Stimulated activated CD8-positive, alpha-beta memory T cell treated with anti-CD3 and anti-CD28 coated beads, Interleukin-4, amount 100 ng/mL, for 24 hours (primary cell): ENCODE measurements at places on chromosomes 6 and 20.

DNA sequence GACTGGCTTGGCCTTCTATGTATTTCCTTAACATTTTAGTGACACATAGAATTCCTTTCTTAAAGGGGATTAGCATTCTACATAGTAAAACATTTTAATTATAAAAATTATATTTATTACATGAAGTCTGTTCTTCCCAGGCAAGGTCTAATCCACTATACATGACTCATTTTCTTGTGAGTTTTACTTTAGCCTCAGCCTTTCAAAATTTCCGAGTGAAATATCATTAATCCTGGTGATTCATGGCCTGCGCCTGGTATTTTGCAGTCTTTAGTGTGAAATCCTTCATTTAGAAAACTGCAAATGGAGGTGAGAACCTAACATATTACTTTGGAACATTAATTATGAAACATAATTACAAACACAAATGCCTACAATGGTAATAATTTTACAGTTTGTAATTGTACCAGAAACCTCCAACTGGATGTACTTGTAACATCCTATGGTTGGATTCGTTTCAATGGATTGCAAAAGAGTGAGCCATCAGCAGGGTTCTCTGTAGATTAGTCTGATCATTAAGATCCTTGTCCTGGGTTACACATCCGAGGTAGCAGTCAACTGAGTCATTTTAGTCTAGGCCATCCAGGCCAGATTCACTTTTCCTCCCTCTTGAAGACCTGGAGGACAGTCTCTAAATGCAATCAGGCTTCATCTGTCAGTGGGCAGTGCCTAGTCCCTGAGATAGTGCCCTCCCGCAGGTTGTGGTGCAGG is 272.0 kb downstream of the PACRG start:
- DNase-seq, result no peak

DNA sequence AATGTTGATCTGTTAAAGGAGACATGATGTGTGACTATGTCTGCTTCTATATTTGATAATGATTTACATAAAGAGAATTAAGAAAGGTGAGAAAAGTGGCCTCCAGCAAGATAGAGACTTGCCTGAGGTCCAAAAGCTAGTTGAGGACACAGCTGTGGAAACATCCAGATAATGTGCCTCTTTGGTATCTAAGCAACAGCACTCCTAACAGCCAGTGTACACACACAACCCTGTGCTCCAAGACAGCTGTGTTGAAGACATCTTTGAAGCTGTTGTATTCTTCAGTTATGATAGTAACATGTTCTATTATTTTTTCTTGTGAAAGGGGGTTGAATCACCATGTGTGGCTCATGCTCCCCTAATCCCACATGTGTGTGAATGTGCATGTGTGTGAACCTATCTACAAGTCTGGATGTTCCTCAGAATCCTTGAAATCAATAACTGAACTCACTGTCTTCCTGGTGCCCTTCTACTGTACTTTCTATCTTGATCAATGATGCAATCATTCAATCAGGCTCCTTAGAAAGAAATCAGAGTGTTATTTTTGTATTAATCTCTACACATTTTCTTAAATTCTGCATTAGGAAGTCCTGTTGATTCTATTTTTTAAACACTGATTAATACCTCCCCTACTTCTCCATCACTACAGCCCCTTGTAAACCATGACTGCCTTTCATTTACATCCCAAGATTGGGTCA is 116.7 kb upstream of the SSTR4 start:
- DNase-seq, result no peak

GRCh38 chr6:9540534-9541126 is 874.2 kb downstream of the TFAP2A start:
- DNase-seq, result no peak

DNA sequence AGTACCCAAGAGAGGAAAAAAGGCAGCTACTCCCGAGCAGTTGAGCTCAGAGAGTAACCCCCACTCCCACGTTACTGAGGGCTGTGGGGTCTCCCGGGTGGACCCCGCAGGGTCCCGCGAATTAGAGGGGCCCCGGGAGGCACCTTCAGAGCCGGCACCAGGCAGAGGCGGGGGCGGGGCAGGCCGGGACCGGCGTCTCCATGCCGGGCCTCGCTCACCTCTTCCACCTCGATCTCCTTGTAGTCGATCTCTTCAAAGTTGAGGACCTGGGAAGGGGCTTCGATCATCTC is 381 bp downstream of the MAP3K7 start:
- DNase-seq, result no peak

GRCh38 chr6:51972659-51973058 is 114.8 kb downstream of the PKHD1 start:
- no peak for DNase-seq

GRCh38 chr6:159943968-159944598 is 24.8 kb upstream of the IGF2R start:
- no peak for DNase-seq

- peak; percentile 61 for DNase-seq
Measured at GRCh38 chr20:25247956-25248785, at the start of gene PYGB. Gene PYGB (plus strand): TSS chr20:25248085. CDS start chr20:25248179, 94 bp downstream.

GRCh38 chr6:163945808-163946207 is 531.3 kb downstream of the QKI start:
- no peak for DNase-seq

GRCh38 chr6:106975738-106976064 is 1.2 kb upstream of the CD24 start:
- DNase-seq, result no peak

DNA sequence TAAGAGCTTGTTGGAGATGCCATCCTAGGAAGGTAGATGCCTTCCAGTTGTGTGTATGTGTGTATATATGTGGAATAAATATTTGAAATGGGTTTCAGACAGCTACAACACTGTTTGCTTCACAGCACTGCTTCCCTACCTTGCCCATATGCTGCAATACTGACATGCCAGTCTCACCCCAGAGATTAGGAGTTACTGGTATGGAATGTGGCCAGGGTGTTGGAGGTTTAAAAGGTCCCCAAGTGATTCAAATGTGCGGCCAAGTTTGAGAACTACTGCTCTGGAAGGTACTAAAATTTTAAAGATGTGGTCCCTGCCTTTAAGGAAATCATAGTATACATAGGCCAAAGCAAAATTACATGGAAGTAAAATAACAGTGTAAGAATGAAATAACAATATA is 39.5 kb downstream of the BCKDHB start:
- no peak for DNase-seq

DNA sequence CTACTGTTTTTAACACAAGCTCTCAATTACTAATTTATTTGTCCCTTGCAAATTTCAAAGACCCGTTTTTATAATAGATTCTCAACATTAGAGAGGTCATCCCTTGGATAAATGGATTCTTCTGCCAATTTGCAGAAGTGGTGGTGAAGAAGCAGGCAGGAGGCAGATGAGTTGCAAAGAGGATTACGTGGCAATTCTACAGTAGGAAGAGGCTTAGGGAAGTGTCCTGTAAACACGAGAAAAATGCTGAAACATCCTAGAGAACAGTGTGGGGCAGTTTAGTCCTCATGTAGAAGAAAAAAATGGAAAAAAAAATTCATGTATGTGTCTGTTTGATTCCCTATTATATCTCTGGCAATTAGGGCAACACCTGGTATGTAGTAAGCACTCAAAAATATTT is 87.6 kb downstream of the BMP2 start:
- no peak for DNase-seq

GRCh38 chr6:112114577-112115223 is 27.3 kb downstream of the FAM229B start:
- DNase-seq, result no peak

- DNase-seq, result no peak
Measured at GRCh38 chr6:63714091-63714490, 78.5 kb downstream of the PHF3 start.

DNA sequence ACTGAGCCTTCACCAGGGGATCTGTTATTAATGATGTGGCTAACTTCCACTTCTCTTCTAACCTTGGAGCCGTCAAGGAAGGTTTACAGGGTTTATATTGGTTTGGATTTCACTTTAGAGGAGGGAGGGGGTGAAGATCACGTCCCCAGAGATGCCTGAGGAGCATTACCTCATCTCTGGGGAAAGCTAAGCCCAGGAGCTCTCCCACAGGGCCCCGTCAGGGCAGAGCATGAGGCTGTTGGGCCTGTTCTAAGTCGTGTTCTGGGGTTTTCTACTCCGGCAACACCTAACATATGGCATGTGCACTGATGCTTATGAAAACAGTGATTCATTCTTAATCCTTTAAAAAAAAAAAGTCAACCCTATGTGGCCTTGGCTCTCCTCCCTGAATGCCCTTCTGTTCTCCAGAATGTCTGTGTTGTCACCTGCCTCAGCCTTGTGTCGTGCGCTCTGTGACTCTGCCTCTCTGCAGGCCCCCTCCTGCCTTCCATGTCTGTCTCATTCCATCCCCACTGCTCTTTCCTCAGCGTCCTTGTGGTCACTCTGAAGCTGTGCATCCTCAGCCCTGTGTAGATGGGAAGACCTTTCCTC is 97.4 kb upstream of the JARID2 start:
- DNase-seq, result no peak

- no peak for DNase-seq
Measured at GRCh38 chr20:56453352-56453751, 15.1 kb upstream of the RTF2 start.

GRCh38 chr6:23448281-23448680 is 677.7 kb upstream of the NRSN1 start:
- no peak for DNase-seq

GRCh38 chr20:62219992-62220665 is at the start of gene HRH3:
Gene HRH3 (minus strand): TSS chr20:62220278. CDS start chr20:62219970, 308 bp downstream.
- peak; percentile 15 for DNase-seq

- DNase-seq, result no peak
Measured at GRCh38 chr6:104509355-104509754, 350.4 kb downstream of the HACE1 start.

GRCh38 chr6:144346719-144347447 is 61.7 kb downstream of the UTRN start:
- no peak for DNase-seq

GRCh38 chr20:13418263-13419229 is 197.5 kb downstream of the ISM1 start:
- DNase-seq, result no peak

- no peak for DNase-seq
Measured at GRCh38 chr6:36220226-36220625, 23.7 kb downstream of the BRPF3 start.

DNA sequence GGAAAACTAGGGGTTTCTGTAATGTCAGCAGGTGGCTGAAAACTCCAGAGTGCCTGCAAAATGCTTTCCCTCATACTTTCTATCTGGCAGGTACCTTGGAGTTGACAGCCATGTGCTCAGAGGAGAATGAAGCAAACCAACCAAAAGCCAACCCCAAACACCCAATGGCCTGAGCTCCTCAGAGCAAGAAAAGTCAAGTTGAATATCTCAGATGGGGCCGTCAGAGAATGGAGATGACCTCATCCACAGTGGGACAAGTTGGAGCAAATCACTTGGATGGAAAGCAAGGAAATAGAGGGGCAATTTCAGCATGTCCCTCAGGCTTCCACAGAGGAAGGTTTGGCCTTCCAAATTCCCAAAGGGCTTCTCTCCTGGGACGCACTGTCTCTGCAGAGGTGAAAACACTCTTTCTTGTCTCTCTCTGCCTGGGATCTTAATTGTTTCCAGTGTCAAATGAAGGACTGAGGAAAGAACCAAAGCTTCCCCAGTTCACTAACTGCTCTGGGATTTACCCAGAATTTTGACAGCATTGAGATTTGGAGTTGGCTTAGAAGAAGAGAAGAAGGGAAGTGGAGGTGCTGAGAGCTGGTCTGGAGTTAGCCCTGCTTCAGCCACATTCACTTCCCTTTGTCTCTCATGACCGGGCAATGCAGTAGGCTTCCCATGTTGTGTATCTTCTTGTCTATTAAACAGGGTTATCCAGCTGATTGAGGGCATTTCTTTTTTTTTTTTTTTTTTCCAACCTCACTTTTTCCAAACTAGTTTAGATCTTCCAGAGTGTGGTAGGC is 42.2 kb downstream of the PRND start:
- no peak for DNase-seq

DNA sequence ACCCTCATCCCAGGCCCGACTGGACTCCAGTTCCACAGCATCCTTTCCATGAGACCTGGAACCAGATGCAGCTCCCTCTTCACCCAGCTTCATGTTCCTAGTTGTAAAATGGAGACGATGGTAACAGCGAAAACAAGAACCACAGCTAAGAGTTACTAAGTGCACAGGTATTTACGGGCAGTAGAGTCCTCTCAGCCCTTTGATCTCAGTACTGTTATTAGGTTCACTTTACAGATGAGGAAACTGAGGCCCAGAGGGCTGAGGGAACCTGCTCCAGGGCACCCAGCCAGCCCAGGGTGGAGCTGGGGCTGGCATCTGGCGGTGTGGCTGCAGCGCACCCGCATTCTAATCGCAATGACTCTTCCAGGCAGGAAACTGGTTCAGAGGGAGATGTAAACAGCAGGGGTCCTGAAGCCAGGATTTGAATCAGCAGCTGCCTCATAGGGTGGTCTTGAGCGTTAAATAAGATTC is 858 bp downstream of the BCAS1 start:
- no peak for DNase-seq
